ENCODE measurements at places on chromosomes 5 and 9. TPM values are rescaled to one million over a fixed set of nuclear protein-coding genes. Genes with fewer than 3 reads are reported as not detected.

The FOXD4 gene
- total RNA-seq, result 0.26 TPM

The TPRN gene
- 4.5 TPM for total RNA-seq

The PFN3 gene
- not detected for total RNA-seq

The NKD2 gene
- total RNA-seq, result 0.51 TPM

The ANKRD20A1 gene
- 0.26 TPM for total RNA-seq

The RBM27 gene
- 19.7 TPM for total RNA-seq

The IL13 gene
- not detected for total RNA-seq

The PCDHA2 gene
- total RNA-seq, result under 0.01 TPM

The CDC20B gene
- total RNA-seq, result not detected

The FGF1 gene
- 0.38 TPM for total RNA-seq

The FRMPD1 gene
- under 0.01 TPM for total RNA-seq

The TICAM2 gene
- 0.38 TPM for total RNA-seq

The SGCD gene
- 0.77 TPM for total RNA-seq

The TIGD6 gene
- 6.8 TPM for total RNA-seq

The PTPDC1 gene
- total RNA-seq, result 7.9 TPM

The PCDH1 gene
- total RNA-seq, result 85.3 TPM
